ENCODE measurements at places on chromosomes 7 and 10. TPM values are rescaled to one million over a fixed set of nuclear protein-coding genes. Genes with fewer than 3 reads are reported as not detected.

MKLN1 gene
- 79.6 TPM for total RNA-seq

CXCL12 gene
- not detected for total RNA-seq

ZPBP gene
- not detected for total RNA-seq

RBAK gene
- total RNA-seq: 12.3 TPM

MSANTD7 gene
- 19.6 TPM for total RNA-seq

SH2D4B gene
- total RNA-seq: 0.27 TPM

ZNF33B gene
- total RNA-seq: 14.8 TPM

CTAGE4 gene
- 0.33 TPM for total RNA-seq

ASAH2 gene
- 0.79 TPM for total RNA-seq

- H3K4me1 ChIP-seq: no peaks in the 10 kb centered on the region
- no peak overlapping the region for H3K4me3 ChIP-seq
- no peaks in the 10 kb centered on the region for H3K27me3 ChIP-seq
- no peak for DNase-seq
These were observed 527.6 kb upstream of the ANKRD30A start for GRCh38 chr10:36597756-36598320.

DNA sequence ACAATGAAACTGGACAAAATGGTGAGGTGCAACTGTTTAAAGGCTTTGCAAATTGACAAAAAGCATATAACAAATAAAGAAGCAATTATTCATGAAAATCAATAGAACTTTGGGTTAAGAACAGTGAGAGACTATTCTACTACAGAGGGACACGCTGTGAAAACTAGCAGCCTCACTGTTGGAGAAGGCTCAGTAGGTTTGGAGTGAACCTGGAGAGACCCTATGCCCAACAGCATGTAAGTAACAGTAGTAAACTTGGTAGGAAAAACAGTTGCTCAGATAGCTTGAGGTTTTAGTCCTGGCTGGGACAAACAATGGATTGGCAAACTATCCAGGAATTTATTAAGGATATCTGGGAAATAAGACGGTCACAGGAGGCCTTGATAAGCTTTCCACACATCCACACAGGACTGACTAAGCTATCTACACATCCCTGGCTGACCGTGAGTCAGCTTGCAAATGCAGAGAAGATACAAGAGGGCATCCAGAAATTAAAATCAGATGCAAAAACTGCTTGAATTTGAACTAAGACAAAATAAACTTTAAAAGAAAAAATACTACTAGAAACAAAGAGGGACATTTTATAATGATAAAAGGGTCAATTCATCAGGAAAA, 15.9 kb downstream of the FAM149B1 start:
- DNase-seq: no peak
- no peak overlapping the region for H3K4me3 ChIP-seq
- no peak overlapping the region for H3K27ac ChIP-seq
- H3K36me3 ChIP-seq: peaks cover 26% of the 10 kb centered on the region

DNA sequence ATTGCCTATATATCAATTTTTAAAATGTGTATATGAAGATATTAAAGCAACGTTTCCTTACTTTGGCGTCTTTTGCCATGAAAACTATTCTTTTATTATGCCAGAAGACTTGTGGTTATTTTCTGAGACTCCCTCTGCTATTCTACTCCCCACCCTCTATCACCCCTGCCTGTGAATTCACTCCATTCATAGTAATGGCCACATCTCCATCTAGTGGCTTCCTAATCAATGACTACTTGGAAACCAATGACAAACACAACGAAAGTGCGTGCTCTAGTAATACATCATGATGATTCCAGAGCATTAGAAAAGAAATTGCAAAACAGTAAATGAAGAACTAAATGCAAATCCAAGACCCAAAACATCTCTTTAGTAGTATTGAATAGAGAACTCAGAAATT, 186.7 kb upstream of the HGF start:
- H3K27ac ChIP-seq: no peak overlapping the region
- no peak for DNase-seq
- no peaks in the 10 kb centered on the region for H3K36me3 ChIP-seq
- no peaks in the 10 kb centered on the region for H3K27me3 ChIP-seq
- no peak overlapping the region for H3K4me3 ChIP-seq

DNA sequence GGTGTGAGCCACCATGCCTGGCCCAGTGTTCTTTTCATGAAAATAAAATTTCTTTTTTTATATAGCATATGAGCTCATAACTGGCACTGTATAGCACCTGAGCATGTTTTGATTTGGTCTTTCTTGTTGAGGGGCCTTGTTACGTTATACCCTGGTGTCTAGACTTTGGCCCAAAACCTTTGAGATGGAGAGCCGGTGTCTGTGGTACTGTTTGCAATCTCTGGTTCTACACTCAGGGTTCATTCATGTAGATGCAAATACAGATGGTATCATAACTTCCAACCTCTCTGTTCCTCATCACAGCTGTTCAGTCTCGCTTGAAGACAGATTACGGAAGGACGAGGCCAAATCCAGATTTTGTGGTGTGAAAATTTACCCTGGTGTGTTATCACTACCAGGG, at the start of gene TAS2R5:
TSS of gene TAS2R5 (plus strand) at position 301 of the 400 bp plus-strand sequence. CDS start 145 bp downstream, outside the sequence.
- H3K4me1 ChIP-seq: no peaks in the 10 kb centered on the region
- no peaks in the 10 kb centered on the region for H3K36me3 ChIP-seq
- no peak for DNase-seq
- no peak within 1 kb of the TSS for H3K27ac ChIP-seq
- H3K27me3 ChIP-seq: no peaks in the 10 kb centered on the region

GRCh38 chr7:80151274-80151665, 16.6 kb downstream of the GNAI1 start:
- H3K27ac ChIP-seq: no peak overlapping the region
- DNase-seq: no peak
- no peak overlapping the region for H3K4me3 ChIP-seq
- H3K36me3 ChIP-seq: no peaks in the 10 kb centered on the region

- H3K27ac ChIP-seq: no peak overlapping the region
- no peaks in the 10 kb centered on the region for H3K27me3 ChIP-seq
- no peaks in the 10 kb centered on the region for H3K4me1 ChIP-seq
- H3K36me3 ChIP-seq: no peaks in the 10 kb centered on the region
These were observed 183.7 kb downstream of the FGFR2 start for GRCh38 chr10:121414366-121415062.

GRCh38 chr10:28293236-28294168, 9.4 kb downstream of the MPP7 start:
- DNase-seq: no peak
- H3K36me3 ChIP-seq: no peaks in the 10 kb centered on the region
- no peaks in the 10 kb centered on the region for H3K4me1 ChIP-seq
- no peak overlapping the region for H3K27ac ChIP-seq

DNA sequence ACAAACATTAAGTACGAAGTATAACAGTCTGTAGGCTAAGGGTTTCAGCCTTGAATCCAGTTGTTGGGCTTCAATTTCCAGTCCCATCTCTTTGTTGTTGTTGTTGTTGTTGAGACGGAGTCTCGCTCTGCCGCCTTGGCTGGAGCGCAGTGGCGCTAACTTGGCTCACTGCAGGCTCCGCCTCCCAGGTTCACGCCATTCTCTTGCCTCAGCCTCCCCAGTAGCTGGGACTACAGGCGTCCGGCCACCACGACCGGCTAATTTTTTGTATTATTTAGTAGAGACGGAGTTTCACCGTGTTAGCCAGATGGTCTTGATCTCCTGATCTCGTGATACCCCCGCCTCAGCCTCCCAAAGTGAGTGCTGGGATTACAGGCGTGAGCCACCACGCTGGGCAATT, 464.9 kb downstream of the ANKRD7 start:
- no peak for DNase-seq
- no peaks in the 10 kb centered on the region for H3K27me3 ChIP-seq
- H3K4me1 ChIP-seq: no peaks in the 10 kb centered on the region
- H3K27ac ChIP-seq: no peak overlapping the region
- H3K36me3 ChIP-seq: no peaks in the 10 kb centered on the region
- no peak overlapping the region for H3K4me3 ChIP-seq

DNA sequence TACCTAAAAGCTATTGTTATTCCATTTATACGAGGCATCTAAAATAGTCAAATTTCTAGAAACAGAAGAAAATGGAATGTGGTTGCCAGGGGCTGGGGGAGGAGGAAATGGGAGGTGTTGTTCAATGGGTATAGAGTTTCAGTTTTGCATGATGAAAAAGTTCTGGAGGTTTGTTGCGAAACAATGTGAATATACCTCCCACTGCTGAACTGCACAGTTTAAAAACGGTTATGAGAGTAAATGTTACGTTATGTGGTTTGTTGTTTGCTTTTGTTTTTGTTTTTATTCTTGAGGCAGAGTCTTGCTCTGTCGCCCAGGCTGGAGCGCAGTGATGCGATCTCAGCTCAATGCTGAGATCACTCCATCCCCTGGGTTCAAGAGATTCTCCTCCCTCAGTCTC, 64.9 kb upstream of the NRBF2 start:
- peaks cover 5% of the 10 kb centered on the region for H3K27me3 ChIP-seq
- no peak overlapping the region for H3K27ac ChIP-seq
- no peak for DNase-seq
- H3K4me1 ChIP-seq: no peaks in the 10 kb centered on the region
- no peak overlapping the region for H3K4me3 ChIP-seq
- H3K36me3 ChIP-seq: no peaks in the 10 kb centered on the region

GRCh38 chr10:88260329-88261051, 322.6 kb downstream of the RNLS start:
- no peaks in the 10 kb centered on the region for H3K4me1 ChIP-seq
- H3K4me3 ChIP-seq: no peak overlapping the region
- no peaks in the 10 kb centered on the region for H3K27me3 ChIP-seq
- no peaks in the 10 kb centered on the region for H3K36me3 ChIP-seq
- no peak for DNase-seq

DNA sequence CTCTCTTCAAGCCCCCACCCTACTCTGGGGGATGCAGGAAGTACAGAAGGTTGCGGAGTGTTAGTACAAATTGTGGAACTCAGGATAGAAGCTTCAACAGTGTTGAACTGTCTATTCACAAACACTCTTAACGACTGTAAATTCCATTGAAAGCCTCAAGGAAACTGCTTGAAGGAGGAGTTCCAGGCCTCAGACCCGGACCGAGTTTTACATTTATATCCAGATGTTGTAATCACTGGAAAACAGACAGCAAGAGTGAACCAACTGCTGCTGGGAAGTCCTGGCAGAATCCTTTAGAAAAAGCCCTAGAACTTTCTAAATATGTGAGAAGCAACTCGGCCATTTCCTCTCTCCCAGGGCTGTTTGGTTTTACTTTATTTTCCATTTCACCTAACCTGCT, 84.1 kb upstream of the LRRC18 start:
- H3K27me3 ChIP-seq: no peaks in the 10 kb centered on the region
- H3K27ac ChIP-seq: no peak overlapping the region
- H3K36me3 ChIP-seq: no peaks in the 10 kb centered on the region
- no peaks in the 10 kb centered on the region for H3K4me1 ChIP-seq

DNA sequence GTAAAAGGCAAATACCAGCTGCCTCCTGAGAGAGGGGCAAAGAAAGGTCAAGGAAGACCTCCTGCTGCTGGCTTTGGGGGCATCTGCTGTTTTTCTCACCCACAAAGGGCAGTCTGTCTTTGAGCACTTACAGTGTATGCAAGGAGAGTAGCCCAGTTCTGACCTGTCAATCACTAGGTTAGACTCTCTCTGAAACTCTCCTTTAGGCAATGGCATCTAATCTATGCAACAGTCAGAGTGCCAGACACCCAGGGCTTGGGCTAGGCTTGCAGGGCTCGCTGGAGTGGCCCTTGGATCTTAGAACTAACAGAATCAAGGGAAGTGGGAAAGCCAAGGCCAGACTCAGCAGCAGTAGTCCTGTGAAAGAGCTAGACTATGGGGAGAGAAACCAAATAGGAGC, 522.9 kb downstream of the NRG3 start:
- H3K4me1 ChIP-seq: no peaks in the 10 kb centered on the region
- no peak for DNase-seq
- no peak overlapping the region for H3K27ac ChIP-seq
- no peaks in the 10 kb centered on the region for H3K27me3 ChIP-seq
- H3K4me3 ChIP-seq: no peak overlapping the region
- no peaks in the 10 kb centered on the region for H3K36me3 ChIP-seq

DNA sequence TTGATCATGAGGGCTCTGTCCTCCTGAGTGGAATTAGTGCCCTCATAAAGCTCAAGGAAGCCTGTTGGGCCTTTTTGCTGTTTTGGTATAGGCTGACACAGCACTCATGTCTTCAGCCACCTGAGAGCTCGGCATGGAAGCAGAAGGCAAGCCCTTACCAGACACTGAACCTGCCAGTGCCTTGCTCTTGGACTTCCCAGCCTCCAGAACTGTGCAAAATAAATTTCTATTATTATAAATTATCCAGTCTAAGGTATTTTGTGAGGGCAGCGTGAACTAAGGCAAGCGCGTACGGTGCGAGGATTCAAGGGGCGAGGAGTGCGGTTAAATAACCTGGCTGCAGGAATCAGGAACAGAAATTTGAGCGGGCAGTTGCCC, 281.5 kb upstream of the LYZL1 start:
- DNase-seq: no peak
- no peaks in the 10 kb centered on the region for H3K36me3 ChIP-seq
- H3K27me3 ChIP-seq: no peaks in the 10 kb centered on the region

- no peak for DNase-seq
- no peak overlapping the region for H3K4me3 ChIP-seq
- H3K4me1 ChIP-seq: no peaks in the 10 kb centered on the region
These were observed 79.5 kb downstream of the ST7 start for GRCh38 chr7:117032810-117033209.

DNA sequence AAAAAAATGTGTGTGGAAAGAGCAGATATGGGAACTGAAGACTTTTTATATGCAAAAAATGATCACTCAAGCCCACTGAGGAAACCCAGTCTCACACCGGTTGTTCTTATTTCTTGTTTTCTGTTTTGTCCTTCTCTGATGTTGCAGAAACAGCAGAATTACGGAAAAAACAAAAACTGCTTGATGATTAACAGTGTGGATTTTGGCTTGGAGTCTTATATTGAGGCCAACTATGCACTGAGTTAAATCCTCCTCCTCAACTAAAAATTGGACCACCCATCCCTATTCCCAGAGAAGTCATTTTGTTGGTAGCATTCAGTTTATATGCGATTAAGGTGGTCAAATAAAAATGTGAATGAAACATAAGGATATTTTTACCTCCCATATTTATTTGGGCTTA, 246.1 kb downstream of the LRMDA start:
- H3K27ac ChIP-seq: no peak overlapping the region
- no peaks in the 10 kb centered on the region for H3K36me3 ChIP-seq
- no peak overlapping the region for H3K4me3 ChIP-seq
- H3K27me3 ChIP-seq: no peaks in the 10 kb centered on the region
- no peak for DNase-seq

DNA sequence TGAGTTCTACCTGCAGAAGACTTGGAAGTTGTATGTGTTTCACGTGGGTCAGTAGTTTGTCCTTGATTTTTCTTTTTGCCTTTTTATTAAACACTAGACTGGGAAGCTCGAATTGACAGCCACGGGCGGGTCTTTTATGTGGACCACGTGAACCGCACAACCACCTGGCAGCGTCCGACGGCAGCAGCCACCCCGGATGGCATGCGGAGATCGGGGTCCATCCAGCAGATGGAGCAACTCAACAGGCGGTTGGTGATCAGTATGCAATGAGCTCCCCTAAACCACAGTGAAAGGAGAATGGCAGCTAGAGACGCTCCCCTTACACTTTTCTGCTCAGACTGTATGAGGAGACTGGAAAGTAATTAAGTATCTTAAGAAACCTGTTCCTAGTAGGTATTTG, 126.7 kb upstream of the STK17A start:
- no peaks in the 10 kb centered on the region for H3K4me1 ChIP-seq
- no peak overlapping the region for H3K4me3 ChIP-seq
- DNase-seq: no peak
